ENCODE measurements at places on chromosomes 6 and 20.

DNA sequence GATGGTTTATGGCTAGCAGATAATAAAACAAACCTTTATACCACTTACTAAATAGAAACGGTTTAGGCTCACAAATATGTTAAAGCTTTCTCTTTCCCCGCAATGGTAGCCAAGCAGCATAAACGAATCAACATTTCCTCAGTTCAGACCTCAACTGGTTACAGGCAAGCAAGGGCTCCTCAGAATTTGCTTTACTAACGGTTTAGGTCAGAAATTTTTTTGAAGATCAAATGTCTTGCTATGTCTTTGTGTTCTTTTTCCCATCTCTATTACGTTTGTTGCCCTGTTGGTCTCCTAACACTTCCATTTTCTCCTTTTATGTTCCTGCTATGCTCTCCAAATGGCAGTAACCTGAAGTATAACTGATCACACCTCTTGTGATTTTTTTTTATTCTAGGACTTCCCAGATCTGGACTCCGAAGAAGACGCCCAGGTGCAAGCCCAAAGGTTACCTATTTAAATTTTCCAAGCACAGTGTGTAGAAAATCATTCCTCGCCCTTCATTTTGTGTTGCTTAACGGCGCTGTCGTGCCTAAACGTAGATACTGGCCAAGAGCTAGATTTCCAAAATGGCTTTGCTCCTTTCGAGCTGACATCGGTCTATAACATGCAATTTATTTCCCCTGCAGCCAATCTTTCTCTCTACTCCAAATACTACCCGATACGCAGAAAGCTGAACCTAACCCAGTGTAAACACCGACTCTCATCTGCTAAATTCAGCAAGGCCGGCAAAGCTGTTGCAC, 717 bp upstream of the ASF1A start:
- DNase-seq = peak; percentile 79

GRCh38 chr6:136600818-136601217, 50.6 kb upstream of the MAP7 start:
- peak; percentile 83 for DNase-seq

GRCh38 chr6:148441454-148441911, 98.8 kb downstream of the SASH1 start:
- peak; percentile 90 for DNase-seq

DNA sequence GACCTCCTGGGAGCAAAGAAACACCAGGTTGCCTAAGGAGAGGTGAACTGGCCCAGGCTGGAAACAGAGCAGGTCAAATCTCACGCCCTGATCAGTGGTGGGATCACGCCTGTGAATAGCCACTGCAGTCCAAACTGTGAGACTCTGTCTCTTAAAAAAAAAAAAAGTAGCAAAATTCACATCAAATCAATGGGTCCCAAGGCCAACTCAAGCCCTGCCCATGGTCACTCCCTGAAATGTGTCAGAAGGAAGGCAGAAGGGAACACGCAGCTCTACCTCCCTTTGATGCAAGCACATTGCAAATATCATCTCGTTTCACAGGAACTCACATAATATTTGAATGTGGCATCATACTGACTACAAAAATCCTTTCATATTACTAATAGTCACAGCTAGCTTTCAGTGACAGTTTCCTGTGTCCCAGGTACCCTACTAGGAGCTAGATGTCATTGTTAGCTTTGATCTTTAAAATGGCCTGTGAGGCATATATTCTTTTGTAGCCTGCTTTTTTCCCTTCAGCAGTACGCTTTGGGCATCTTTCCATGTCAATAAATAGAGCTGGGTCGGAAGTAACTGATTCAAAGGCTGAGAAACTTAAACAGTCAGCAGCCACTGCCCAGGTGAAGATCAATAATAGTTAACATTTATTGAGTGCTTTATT, 14.4 kb upstream of the TTPAL start:
- DNase-seq = no peak

GRCh38 chr6:148440877-148441453, 98.3 kb downstream of the SASH1 start:
- DNase-seq = peak; percentile 92

GRCh38 chr6:3822747-3823445, 26.3 kb upstream of the FAM50B start:
- DNase-seq = peak; percentile 53

DNA sequence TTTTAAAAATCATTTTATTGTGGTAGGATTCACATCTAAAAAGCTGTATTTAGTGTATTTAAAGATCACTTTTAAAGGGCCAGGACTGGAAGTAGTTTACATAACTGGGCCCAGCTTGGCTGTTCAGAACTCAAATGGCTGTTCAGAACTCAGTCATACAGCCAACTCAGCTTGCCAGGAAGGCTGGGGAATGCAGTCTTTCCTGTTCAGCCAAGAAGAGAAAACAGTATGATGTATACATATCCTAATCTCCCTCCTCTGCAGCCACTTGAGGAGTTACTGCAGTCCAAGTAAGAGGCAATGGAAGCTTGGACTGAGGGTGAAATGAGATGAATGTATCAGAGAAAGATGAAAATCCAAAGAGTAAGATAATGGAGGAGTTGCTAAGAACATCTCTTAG, 24.6 kb downstream of the DSTN start:
- peak; percentile 36 for DNase-seq

DNA sequence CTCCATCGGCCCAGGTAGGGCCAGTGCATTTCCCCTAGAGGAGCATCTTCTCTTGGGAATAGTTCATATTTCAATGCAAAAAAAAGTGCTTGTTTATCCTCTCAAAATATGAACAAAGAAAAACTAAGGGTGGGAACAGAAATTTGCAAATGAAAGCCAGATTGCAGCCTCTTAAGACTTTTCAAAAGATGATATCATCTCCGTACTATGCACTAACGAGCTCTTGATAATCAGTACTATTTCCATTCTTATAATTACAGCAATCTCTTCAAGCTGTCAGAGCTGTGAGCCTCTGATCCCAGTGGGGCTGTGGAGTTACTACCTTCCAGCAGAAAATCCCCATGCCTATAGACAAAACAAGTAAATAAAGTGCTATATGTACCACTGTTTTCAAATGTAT, 77.1 kb downstream of the SOD2 start:
- no peak for DNase-seq

- peak; percentile 97 for DNase-seq
Measured at GRCh38 chr20:50029697-50030461, 47.1 kb downstream of the SNAI1 start.

GRCh38 chr6:167469672-167470071, 144.8 kb downstream of the TTLL2 start:
- DNase-seq = no peak

DNA sequence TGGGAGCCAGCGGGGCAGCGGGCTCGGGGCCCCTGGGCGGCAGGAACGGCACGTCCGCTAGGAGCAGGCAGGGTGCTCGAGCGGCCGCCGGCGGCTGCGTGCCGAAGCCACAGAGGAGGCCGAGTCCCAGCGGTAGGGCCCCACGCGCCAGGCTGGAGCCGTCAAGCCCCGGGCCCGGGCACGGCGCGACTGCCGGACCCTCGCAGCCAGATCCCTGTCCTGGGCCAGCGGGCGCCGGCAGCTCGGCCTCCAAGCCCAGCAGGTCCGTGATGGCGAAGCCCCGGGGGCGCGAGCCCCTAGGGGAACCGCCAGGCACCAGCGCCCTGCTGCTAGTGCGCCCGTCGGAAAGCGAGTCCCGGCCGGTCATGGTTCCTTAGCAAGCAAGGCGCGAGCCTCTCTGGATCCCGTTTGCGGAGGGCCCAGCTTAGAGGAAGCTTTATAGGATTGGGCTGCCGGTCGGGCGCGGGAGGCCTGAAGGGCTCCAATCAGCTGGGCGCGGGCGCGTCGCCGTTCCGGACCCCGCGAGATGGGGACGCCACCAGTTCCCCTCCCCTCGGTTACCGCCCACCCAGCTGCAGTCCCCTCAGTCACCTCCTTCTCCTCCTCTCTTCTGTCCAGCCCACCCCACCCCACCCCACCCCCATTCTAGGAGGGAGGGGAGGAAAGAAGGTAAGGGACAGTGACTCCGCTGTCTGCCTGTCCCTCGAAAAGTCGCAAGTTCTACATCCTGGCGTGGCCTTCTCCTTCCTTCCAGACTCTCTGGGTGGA, at the start of gene VSX1:
VSX1 (minus strand) TSS at position 412 of the 768 bp plus-strand sequence; CDS start at position 367, 45 bp downstream.
- DNase-seq = no peak

DNA sequence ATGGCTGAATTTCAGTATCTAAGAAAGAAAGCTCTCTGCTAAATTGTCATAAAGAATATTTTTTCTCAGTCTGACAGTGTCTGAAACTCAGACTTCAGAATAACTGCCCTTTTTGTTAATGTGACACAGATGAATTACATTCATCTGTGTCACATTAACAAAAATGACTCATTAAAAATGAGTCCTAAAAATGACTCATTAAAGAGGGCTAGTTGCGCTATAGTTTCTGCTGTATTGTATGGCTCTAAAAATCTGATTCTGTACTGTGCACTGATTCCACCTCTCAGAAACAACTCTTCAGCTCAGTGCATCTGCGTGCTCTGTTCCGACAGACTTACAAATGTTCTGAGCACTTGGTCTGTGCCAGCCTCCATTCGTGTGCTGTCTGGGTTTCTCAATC, 15.0 kb downstream of the RNF114 start:
- DNase-seq = peak; percentile 49

GRCh38 chr6:92363111-92363510, 1056.2 kb downstream of the EPHA7 start:
- DNase-seq = no peak

GRCh38 chr6:137490006-137490905, 3.9 kb downstream of the OLIG3 start:
- no peak for DNase-seq

GRCh38 chr6:166515072-166515810, 71.2 kb downstream of the RAMACL start:
- DNase-seq = peak; percentile 58

- no peak for DNase-seq
Measured at GRCh38 chr20:58131551-58132142, 96.8 kb downstream of the ANKRD60 start.

GRCh38 chr6:35090734-35091133, 50.4 kb downstream of the TCP11 start:
- DNase-seq = no peak

DNA sequence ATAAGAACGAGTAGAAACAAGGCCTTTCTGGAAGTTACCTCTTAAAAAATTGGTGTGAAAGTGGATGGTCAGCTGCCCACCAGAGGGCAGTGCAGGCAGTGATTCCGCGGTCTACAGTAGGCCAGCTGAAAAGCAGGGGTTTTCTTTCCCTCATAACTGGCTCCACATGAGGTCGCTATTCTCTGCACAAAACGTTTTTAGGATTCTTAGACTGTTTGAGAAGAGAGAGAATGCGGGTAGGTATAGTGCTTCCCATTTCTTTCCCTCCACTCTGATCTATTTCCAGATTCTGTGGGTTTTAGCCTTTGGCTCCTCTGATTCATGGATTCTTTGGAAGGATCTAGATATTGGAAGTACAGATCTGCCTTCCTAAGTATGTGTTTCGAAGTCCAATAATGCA, 14.2 kb downstream of the FIG4 start:
- DNase-seq = peak; percentile 89

- DNase-seq = no peak
Measured at GRCh38 chr20:50690650-50691572, at the start of gene RIPOR3. Gene RIPOR3 (minus strand): TSS chr20:50691542. CDS start chr20:50691128, 414 bp downstream.

GRCh38 chr6:72622094-72622940, 453 bp downstream of the KCNQ5 start:
- DNase-seq = peak; percentile 27

DNA sequence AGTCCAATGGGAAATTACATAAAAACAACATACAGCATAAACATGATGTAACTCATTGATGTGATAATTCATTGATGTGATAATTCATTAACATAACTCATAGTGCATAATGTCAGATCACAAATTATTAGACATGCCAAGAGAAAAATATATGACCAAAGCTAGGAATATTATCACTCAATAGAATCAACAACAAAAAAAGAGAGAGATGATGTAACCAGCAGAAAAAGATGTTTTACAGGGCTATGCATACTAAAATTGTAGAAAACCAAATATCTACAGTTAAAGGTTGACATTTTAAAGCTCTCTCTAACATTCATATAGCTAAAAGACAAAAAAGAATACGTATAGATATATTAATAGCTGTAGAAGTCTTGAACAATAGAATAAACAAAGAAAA, 1067.2 kb upstream of the ADGRB3 start:
- no peak for DNase-seq

- DNase-seq = no peak
Measured at GRCh38 chr6:62146954-62147853, 138.8 kb downstream of the KHDRBS2 start.

- DNase-seq = no peak
Measured at GRCh38 chr20:3701061-3701998, 11.1 kb downstream of the SIGLEC1 start.

DNA sequence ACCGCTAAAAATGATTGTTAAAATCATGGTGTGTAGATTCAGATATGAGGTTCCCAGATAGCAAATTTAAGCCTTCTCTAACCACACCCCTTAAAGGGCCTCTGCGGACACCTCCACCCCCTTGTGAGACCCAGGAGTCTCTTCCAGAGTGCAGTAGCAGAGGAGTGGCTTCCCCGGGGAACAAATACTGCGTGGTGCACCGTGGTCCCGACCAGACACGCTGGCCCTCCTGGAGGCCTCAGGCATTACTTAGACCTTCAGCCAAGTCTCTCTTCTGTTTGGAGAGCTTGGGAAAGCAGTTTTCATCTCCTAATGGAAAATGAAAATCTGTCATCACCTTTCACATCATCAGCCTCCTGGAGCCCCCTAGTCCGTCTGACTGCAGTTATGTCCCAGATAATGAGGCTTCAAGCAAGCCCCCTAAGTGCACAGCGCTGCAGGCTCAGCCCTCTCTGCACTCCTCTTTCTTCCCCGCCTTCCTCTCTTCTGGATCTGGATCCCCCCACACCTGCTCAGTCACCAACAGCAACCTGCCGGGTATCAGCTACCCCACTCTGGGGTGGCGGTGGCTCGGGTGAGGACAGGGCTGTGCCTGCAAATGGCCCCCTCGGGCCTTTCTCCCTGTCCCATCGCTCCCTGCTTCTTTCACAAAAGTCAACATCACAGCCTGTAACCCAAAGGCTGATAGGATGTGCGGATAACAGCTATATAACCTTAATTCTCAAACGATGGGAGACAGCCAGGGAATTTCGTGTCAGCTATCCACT, 58.8 kb upstream of the TAGAP start:
- no peak for DNase-seq

DNA sequence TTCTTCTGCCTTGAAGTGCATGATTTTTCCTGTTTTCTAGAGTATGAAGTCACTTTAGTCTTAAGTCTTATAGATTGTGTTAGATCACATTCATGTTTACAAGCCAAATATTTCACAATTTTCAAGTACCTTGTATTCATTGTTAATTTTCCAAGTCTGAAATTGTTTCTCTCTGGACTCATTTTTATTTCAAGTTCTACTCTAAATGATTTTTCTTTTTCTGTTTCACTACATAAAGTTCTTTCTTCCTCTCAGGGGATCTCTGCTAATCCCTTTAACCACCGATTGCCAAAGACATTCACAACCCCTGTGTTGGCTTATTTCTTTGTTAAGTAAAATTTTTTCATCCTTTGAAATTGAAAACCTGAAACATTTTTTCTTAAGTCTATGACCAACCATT, 805.7 kb downstream of the KIF16B start:
- DNase-seq = no peak

DNA sequence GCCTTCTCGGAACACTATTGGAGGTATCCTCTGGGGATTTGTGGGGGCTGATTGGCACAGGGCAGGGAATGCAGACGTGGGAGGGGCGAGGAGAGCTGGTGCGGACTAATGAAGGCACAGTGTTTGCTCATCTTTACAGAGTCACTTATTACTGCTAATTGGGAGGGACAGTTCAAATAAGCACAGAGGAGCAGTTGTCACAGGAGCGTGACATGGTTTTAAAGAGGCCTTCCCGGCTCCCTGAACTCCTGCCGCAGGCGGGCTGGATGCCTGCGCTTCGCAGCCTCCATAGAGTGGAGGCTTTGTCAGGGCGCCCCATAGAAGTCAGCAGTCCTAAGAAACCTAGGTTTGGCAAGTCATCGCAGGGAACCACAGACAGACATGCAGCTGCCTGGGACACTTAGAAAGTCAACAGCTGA, 149.6 kb downstream of the LINC00237 start:
- DNase-seq = no peak
